ENCODE measurements at places on chromosomes 1 and 21. TPM values are rescaled to one million over a fixed set of nuclear protein-coding genes. Genes with fewer than 3 reads are reported as not detected.

GRCh38 chr1:118395430-118395991, 210.5 kb upstream of the SPAG17 start:
- H3K27me3 ChIP-seq, result no peaks in the 10 kb centered on the region
- H3K4me3 ChIP-seq, result no peak overlapping the region
- no peaks in the 10 kb centered on the region for H3K36me3 ChIP-seq

DNA sequence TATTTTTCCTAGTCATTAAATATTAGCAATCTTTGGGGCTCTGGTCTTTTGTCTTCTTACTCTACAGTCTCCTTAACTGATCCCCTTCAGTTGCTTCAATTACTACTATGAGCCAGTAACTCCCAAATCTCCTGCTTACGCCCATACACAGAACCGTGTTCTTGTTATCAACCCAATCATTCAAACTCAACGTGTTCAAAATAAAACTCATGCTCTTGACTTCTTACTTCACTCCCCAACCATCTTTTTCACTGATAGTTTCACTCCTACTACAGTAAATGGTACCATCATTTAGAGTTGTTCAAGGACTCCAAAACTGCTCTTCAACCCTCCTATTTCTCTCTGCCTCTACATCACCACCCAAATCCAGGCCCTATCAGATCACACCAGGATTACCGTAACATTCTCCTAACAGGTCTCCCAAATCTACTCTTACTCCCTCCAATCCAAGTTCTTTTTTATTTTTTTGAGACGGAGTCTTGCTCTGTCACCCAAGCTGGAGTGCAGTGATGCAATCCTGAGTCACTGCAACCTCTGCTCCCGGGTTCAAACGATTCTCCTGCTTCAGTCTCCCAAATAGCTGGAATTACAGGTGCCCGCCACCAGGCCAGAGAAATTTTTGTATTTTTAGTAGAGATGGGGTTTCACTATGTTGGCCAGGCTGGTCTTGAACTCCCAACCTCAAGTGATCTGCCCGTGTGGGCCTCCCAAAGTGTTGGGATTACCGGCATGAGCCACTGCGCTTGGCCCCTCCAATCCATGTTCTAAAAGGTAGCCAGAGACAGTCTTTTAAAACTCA, 3.0 kb downstream of the YARS1 start:
- H3K27me3 ChIP-seq, result no peaks in the 10 kb centered on the region
- peaks cover 13% of the 10 kb centered on the region for H3K36me3 ChIP-seq

DNA sequence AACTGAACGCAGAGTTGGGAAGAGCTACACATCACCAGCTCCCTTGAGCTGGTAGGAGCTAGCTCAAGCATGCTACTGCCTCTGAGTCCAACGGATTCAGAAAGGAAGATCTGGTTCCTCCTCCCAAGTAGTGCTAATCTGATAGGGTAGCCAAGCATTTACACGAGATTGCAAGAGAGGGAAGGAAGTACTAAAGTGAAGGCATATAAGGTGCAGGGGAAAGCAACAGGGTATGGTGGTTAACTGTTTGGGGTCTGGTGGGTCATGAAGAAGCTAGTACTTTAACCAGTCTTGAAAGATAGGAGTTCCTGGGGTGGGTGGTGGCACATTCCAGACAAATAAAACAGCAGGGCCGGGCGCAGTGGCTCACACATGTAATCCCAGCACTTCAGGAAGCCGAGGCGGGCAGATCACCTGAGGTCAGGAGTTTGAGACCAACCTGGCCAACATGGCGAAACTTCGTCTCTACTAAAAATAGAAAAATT, 20.2 kb upstream of the ZNF436 start:
- no peak overlapping the region for H3K4me3 ChIP-seq
- no peak for DNase-seq
- H3K27ac ChIP-seq, result no peak overlapping the region
- H3K27me3 ChIP-seq, result peaks cover 54% of the 10 kb centered on the region

The OR2M4 gene
- total RNA-seq, result not detected

Data from H1 (cell line).